ENCODE measurements at places on chromosomes 7 and 10.

DNA sequence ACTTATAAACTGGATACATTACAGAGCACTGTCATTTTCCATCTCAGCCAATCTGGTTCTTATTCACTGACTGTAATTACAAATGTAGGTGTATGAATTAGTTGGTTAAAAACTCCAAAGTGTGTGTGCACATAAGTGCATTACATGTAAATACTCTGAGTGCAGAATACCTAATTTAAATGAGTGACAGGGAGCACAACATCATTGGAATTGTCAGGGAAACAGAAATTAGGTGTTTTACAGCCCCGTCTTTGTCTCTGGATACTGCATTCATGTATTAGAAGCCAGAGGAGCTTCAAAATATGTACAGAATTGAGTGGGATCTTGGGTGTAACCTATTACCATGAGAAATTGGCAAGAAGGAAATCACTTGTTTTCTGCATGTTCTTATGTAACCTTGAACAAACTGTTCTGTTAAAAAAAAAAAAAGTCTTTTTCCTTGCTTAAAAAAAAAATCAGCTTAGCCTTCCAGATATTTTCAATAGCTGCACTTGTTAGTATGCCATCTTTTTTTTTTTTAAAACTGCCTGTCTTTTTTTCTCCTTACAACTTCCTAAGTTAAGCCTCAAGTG lies 31.1 kb downstream of the CELF2 start:
- H3K36me3 ChIP-seq: no peaks in the 10 kb centered on the region
- no peak for DNase-seq
- H3K27ac ChIP-seq: peak overlapping the region; percentile 11
- H3K4me3 ChIP-seq: no peak overlapping the region
- peaks cover 16% of the 10 kb centered on the region for H3K4me1 ChIP-seq

DNA sequence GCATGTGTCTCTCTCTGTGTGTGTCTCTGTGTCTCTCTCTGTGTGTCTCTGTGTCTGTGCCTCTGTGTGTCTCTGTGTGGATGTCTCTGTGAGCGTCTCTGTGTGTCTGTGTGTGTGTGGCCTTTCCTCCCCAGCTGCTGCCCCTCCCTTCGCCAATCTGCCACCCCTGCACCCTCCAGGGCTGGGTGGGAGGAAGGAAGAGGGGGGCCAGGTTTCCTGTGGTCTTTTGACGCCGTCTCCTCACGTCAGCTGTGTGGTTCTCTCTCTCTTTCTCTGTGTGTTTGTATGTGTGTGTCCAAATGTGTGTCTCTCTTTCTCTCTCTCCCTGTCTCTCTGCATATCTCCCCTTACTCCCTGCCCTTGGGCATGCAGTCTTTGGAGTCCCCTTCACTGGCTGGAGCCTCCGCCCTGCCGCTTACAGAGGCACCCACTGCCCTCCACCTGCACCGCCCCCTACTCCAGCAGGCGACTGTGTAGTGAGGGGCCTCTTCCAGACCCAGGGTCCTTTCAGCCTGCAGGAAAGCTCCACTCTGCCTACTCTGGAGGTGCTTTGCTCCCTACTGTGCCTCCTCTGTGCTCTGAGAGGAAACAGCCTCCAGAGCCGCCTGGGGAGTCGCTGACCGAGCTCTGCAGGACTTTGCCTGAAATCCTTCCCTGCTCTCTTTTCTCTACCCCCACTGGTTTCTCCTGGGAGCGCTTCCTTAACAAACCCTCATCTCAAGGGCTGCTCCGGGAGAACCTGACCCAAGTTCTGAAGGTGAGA lies 44.2 kb upstream of the C10orf71 start:
- H3K27ac ChIP-seq: no peak overlapping the region
- no peak for DNase-seq
- H3K4me1 ChIP-seq: no peaks in the 10 kb centered on the region
- H3K4me3 ChIP-seq: no peak overlapping the region
- no peaks in the 10 kb centered on the region for H3K27me3 ChIP-seq

DNA sequence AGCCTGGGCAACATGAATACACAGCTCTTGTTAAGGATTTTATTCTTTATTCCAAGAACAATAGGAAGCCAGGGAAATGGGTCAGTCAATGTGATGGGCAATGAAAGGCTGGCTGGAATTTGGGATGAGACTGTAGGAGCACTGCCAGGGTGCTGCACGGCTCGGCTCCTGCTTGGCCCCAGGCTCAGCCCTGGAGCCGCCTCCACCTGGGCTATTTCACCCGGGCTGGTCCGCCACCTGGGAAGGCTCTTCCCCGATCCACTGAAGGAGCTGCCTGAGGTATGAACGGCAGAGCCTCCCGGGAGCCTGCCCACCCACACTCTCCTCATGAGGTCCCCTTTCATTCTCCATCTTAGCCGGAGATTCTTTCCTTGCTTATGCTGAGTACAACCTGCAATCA lies 80.4 kb upstream of the KMT2C start:
- H3K27ac ChIP-seq: no peak overlapping the region
- no peaks in the 10 kb centered on the region for H3K27me3 ChIP-seq
- DNase-seq: no peak

- no peaks in the 10 kb centered on the region for H3K27me3 ChIP-seq
- H3K4me3 ChIP-seq: peak within 1 kb of the TSS; percentile 57
- H3K4me1 ChIP-seq: peaks cover 40% of the 10 kb centered on the region
- DNase-seq: no peak
These were observed at the start of gene EGFR for GRCh38 chr7:55018361-55019190. Gene EGFR, plus strand, starts transcription at chr7:55019017. Its CDS starts 261 bp downstream, at chr7:55019278.

GRCh38 chr7:2971914-2972834 lies 71.5 kb downstream of the CARD11 start:
- no peaks in the 10 kb centered on the region for H3K4me1 ChIP-seq
- no peaks in the 10 kb centered on the region for H3K36me3 ChIP-seq
- no peaks in the 10 kb centered on the region for H3K27me3 ChIP-seq
- no peak overlapping the region for H3K27ac ChIP-seq

DNA sequence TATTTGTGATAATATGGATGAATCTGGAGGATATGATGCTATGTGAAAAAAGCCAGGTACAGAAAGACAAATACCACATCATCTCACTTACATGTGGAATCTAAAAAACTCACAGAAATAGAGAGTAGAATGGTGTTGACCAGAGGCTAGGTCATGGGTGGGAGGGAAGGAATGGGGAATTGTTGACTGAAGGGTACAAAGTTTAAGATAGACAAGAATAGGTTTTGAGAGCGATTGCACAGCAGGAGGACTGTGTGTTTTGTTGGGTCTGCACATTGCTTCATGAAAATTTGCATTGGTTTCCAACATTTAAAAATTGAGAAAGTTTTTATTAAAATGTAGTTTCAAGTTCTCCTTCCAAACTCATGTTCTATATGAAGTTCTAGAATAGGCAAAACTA lies 8.4 kb downstream of the SLC26A5 start:
- no peak for DNase-seq
- no peaks in the 10 kb centered on the region for H3K4me1 ChIP-seq
- H3K27ac ChIP-seq: no peak overlapping the region
- H3K4me3 ChIP-seq: no peak overlapping the region
- H3K27me3 ChIP-seq: no peaks in the 10 kb centered on the region

DNA sequence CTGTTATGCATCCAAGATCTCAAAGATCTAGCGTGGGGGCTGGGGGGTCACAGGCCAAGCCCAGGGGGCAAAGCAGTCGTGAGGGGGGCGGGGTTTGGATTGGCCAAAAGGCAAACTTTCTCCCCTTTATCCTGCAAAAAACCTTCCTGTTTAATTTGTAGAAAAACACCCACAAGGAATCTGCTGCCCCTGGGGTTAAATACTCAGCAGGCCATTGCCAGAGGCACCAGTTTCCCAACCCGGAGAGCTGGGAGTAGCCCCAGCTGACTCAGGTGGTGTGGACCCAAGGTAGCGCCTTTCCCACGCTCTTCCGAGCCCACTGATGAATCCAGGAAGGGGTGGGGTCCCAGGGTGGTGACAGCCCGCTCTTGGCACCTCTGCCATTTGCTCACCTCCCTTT lies 21.4 kb downstream of the KCP start:
- no peaks in the 10 kb centered on the region for H3K36me3 ChIP-seq
- no peak for DNase-seq
- no peak overlapping the region for H3K4me3 ChIP-seq
- H3K4me1 ChIP-seq: peaks cover 28% of the 10 kb centered on the region
- no peak overlapping the region for H3K27ac ChIP-seq
- no peaks in the 10 kb centered on the region for H3K27me3 ChIP-seq

DNA sequence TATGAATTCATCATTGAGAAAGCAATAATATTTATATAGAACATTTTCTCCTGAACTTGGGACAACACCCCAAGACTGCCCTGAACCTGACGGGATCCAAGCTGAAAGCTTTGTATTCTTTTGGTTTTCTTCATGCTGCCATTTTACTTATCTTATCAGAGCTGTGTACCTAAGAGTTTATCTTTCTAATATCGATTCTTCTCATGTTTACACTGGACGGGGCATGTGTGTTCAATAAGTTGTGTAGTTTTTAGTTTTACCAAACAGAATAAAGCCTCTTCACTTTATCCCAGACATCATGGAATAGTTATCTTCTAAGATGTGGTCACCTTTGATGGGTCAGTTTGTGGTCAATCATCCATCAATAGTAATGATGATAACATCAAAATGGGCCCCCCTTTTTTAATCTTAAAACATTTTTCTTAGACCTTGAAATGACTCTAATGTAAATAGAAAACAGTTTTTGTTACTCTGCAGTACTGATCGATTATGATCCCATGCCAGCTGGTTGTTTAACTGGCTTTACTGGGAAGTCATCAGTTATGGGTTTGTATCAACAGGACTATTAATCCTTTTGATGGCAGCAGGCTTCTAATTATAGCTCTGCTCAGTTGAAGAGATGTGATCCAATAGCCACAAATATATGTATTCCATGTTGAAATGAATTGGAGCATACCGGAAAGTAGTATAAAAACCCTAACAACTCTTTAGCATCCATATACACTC lies 446.1 kb downstream of the KCNMA1 start:
- no peaks in the 10 kb centered on the region for H3K36me3 ChIP-seq
- no peak overlapping the region for H3K4me3 ChIP-seq
- DNase-seq: no peak
- H3K27me3 ChIP-seq: no peaks in the 10 kb centered on the region

DNA sequence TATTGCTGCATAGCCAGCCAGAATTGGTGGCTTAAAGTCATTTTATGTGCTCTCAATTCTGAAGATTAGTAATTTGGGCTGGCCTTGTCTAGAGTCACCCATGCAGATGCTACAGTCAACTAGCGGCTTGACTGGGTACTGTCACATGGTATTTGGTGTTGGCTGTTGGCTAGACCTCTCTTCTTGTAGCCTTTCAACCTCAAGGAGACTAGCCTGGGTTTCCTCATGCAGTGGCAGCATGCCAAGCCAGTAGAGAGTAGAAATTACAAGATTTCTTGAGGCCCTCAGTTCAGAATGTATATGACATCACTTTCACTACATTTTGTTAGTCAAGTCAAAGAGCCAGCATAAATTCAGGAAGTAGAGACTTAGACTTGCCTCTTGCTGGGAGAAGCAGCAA lies 3.7 kb upstream of the ZNF800 start:
- no peak overlapping the region for H3K4me3 ChIP-seq
- no peak for DNase-seq
- H3K27me3 ChIP-seq: no peaks in the 10 kb centered on the region
- H3K4me1 ChIP-seq: peaks cover 16% of the 10 kb centered on the region

- H3K4me1 ChIP-seq: peaks cover 5% of the 10 kb centered on the region
- peak; percentile 52 for DNase-seq
- no peak overlapping the region for H3K27ac ChIP-seq
- H3K27me3 ChIP-seq: no peaks in the 10 kb centered on the region
These were observed 9.6 kb downstream of the PKD1L1 start for GRCh38 chr7:47938574-47939165.

DNA sequence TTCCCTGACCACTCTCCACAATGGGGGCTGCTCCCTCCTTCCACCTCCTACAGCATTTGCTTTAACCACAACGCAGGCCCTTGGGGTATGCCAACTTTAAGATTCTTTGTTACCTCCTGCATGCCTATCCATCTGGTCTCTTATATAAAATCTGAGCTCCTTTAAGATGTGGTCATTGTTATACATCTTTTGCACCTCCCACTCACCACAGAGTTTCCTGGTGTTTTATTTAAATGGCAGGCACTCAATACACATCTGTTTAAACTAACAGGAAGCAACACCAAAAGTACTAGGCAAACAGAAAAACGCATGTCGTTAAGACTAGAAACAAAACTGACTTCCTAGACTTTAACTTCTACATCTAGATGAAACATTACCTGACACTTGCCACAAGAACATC lies 36.3 kb downstream of the SLC25A13 start:
- no peaks in the 10 kb centered on the region for H3K4me1 ChIP-seq
- no peak overlapping the region for H3K4me3 ChIP-seq
- no peak overlapping the region for H3K27ac ChIP-seq
- DNase-seq: no peak
- H3K27me3 ChIP-seq: no peaks in the 10 kb centered on the region
- no peaks in the 10 kb centered on the region for H3K36me3 ChIP-seq

GRCh38 chr10:61021926-61022325 lies 77.9 kb upstream of the RHOBTB1 start:
- H3K27ac ChIP-seq: no peak overlapping the region
- no peak overlapping the region for H3K4me3 ChIP-seq
- H3K36me3 ChIP-seq: no peaks in the 10 kb centered on the region

GRCh38 chr7:142897691-142898090 lies 12.1 kb upstream of the TRPV6 start:
- H3K4me3 ChIP-seq: no peak overlapping the region
- peak; percentile 67 for DNase-seq
- no peaks in the 10 kb centered on the region for H3K27me3 ChIP-seq
- no peaks in the 10 kb centered on the region for H3K36me3 ChIP-seq
- H3K27ac ChIP-seq: no peak overlapping the region
- H3K4me1 ChIP-seq: no peaks in the 10 kb centered on the region

DNA sequence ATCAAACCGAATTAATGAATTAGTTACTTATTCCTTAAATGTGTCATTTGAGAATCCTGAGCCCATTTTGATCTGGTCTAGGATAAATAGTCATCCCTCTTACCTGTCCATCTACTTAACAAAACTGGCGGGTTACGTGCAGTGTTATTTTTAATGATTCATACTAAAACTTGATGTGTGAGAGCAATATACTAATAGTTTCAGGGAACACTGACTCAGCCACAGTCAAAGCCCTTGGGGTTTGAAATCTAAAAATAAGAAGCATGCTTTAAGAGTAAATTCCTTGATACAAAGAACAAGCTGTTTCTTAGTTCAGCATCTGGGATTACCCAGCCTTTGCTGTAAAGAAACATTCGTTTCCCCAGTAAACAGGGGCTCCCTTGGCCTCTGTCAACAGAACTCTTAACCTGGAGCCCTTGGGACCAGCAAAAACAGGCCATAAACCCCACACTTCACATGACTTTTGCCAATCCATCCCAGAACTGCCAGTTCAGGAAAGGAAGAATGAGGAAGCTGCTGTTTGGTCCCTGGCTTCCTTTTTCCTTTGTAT lies 370.6 kb upstream of the IGFBP3 start:
- H3K4me3 ChIP-seq: no peak overlapping the region
- no peak for DNase-seq
- H3K27me3 ChIP-seq: no peaks in the 10 kb centered on the region

All from vagina (tissue), 2 donors.